ENCODE measurements at places on chromosomes 4 and X.

DNA sequence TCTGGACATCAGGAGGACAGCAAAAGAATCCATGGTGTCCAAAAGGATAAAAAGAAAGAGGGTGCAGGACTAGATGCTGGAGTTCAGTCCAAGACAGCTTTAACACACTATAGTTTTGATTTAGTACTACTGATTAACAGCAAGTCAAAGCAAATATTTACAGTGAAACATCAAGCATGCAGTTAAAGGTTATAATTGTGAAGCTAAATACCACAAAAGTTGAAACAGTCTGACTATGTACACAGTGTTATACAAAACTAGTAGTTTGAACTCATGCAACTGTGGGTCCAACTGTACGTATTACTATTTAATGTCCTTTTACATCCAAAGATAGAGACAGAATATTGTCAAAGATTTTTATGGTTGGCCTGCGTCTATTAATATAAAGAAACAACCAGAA lies 57.6 kb downstream of the CHIC2 start:
- peak; percentile 57 for DNase-seq

GRCh38 chr4:25502115-25502514 lies 125.1 kb downstream of the ANAPC4 start:
- no peak for DNase-seq

DNA sequence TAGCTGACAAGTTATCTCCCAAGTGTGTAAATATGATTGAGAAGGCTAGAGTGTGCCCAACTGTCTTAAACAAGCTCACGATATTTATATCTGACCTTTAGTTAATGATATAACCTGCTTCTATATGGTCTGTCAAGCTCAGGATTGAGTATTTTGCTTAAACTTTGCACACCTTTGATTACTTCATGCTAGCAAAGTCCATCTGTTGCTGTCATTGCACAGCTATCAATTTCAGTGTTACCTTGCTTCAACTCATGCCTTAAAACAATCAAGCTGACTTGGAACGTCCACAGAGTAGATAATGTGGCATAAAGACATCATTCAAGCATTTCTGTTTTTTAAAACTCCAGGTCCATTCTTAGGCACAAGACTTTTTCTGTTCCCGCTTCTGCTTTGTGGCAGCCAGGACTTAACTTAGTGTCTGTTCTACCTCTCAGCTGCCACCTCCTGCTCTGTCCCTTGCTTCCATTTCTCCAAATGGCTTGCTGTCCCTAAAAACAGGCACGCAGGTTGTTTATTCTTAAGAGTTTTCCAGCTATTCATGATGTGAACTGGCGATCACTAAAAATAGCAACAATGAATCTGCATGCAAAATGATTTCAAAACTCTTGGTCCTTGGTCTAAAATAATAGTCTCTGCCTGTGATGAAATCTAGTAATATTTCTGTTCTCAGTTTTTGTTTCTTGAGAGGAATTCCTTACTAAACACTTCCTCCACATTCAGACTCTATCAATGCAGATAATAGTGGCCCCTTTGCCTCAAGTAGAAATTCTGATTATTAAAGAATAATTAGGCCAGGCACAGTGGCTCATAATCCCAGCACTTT lies 16.3 kb upstream of the NEIL3 start:
- no peak for DNase-seq

DNA sequence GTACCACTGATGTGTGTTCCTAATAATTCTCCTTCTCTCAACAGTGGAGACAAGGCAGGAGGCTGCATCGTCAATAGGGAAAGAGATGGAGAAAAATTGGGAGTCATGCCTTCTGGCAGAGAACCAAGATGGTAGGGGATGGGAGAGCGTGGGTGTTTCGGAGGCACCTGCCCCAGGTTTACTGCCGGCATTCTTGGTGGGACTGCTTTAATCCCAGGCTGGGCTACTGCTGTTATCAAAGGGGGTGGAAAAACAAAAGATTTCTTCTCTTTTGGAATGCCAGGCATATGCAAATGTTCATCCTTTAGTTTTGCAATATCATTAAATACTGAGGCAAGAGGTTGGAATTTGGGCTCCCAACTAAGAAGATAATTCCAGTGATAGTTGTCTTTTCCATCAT lies 257.0 kb downstream of the DCHS2 start:
- DNase-seq: no peak

GRCh38 chr4:70958681-70959080 lies 34.8 kb upstream of the DCK start:
- DNase-seq: no peak

DNA sequence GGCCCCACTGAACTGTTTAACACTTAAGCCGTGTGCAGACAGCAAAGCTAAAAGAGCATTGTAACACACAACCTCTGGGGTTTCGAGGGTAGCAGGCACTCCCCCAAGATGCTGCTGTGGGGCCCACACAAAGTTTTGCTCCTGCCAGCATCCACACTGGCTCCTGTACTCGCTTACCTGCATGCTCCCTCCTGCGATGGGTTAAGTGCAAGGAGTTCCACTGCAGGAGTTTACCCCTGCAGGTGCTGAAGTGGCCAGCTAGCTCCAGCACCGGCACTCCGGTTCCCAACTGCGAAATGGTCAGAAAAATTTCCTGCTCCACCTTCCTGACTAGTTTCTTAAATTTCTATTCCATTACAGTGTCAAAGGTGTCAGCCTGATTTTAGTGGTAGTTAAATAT lies 443.5 kb downstream of the PCDH10 start:
- DNase-seq: no peak

DNA sequence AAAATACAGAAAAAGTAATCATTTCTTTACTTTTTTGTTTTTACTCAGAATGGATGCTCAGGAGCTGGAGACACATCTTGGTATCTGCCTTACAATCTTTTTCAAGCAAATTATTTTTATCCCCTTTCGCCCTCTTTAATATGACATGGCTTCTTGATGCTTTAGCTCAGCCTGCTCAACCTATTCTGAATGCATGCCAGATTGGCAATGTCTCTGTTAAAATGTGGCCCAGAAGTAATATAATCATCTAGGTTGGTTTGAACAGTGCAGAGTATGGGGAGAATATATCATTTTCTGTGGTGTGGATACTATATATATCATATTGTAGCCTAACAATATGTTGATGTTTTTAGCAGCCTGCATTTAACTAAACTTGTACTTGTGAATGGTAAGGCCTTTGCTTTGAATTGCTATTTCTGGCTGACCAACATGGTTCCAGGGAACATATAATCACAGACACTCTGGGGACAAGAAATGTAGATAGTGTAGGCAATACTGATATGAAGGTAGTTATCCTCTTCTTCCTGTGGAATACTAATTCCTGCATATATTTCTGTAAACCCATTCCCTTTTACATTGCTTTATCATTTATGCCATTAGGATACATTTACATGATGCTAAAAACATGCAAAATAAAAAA lies 282.7 kb downstream of the PPP3CA start:
- DNase-seq: peak; percentile 4

- DNase-seq: no peak
Measured at GRCh38 chr4:60759518-60760245, 440.4 kb upstream of the ADGRL3 start.

- no peak for DNase-seq
Measured at GRCh38 chrX:2360731-2361130, 140.0 kb downstream of the DHRSX start.

- no peak for DNase-seq
Measured at GRCh38 chr4:14222377-14223029, 595.0 kb upstream of the BOD1L1 start.

- no peak for DNase-seq
Measured at GRCh38 chr4:10130178-10130888, 13.7 kb upstream of the WDR1 start.

DNA sequence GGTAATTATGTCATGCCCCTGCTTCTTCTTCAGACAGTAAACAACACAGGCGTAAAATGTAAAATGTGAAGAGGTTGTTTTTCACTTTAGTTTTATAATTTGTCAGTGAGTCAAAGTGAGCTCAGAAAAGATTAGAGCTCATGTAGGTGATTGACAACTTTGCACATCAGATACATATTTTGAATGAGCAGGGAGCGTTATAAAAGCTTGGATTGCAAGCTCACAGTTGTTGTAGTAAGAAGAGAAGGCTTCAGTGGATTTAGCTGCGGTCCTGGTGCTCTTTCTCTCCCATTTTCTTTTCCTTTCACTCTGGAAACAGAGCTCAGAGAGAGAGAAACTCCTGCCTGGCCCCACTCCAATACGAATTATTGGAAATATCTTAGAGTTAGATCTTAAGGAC lies 26.4 kb downstream of the MTMR1 start:
- no peak for DNase-seq

GRCh38 chrX:41384051-41384705 lies 50.2 kb downstream of the DDX3X start:
- DNase-seq: no peak

DNA sequence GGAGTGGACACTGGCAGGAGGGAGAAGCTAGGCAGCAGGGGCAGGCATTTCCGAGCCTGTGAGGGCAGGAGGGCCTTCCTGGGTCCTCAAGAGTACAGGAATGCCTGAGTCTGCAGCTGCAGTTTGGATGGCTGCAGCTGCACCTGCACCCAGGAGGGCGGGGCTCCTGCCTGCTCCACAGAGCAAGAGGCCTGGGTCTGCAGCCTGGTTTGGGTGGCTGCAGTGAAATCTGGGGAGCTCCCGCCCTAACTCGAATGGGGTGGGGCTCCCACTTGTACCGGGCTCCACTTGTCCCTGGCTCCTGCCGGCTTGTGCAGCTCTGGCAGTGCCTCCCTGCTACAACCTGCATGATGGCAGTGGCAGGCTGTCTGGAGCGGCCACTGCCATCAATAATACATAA lies 436.0 kb downstream of the ARHGAP24 start:
- no peak for DNase-seq
